ENCODE measurements at places on chromosomes 1 and 21.

- no peak for DNase-seq
These were observed 80.0 kb downstream of the NAV1 start for GRCh38 chr1:201618905-201619304.

DNA sequence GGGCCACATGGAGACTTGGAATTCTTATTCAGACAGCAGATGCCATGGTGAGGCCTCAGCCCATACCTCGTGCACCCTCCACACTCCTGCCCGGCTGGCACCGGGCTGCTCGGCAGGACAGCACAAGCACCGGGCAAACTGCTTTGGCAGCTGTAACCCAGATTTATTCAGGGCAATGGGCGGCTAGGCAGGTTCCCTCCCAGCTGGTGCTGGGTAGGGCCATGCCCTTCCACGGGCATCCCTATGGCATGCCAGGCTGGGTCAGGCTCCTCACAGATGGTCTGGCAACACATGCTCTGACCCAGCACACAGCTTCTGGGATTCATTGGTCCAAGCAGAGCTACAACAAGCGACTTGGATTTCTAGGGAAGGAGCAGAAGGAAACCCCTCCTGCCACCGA, 53.4 kb downstream of the ATP1A1 start:
- no peak for DNase-seq

GRCh38 chr1:215958841-215959240, 391.7 kb downstream of the KCTD3 start:
- DNase-seq, result no peak

DNA sequence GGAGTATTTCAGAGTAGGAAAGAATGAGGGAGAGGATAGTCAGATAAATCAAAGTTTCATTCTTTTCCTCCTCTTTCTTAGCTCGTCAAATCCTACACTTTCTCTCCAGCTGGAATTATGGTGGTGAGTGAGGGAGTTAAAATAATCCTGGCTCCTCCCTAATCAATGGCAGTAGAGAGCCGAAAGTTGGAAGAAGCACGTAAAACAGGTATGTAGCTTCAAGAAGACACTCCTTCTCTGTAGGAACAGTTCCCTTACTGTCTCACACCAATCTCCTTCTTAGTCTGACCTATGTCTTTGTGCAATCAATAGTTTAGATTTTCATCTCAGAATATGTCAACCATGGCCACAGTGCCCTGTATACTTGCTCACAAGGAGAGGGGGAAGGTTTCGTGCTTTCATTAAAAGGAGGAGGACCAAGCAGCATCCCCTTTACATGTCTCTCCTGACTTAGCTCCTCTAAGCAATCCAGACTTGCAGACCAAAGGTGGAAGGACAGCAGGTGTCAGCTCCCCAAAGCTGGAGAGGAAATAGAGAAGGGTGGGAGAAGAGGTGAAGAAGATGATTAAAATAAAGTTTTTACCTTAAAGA, 878 bp downstream of the MINDY1 start:
- no peak for DNase-seq

DNA sequence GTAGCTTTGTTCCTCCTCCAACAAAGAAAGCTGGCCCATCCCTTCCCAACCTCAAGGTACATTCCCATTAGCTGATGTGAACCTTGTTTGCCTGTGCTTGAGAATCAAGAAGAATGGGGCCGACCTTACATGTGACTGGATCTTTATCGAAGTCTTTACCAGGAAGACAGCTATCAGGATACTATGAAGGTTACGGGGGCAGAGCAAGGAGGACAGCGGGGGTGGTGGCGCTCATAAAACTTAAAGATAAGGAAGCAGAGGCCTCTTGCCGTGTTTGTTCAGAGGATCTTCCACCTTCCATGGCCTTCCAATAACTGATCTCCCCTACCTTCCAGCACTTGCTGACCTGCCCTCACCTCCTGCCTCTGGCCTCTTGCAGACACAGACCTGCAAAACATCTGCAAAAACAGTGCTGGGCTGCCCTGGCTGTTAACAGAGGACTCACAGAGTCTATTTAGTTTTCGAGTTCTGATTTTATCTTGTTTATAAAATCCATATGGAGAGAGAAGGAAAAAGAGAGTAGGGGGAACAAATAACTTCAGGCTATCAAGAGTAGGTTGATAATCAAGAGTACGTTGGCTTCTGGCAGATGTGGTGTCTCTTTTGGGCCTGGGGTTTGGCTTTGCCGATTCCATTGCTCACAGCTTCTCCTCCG, 198.0 kb downstream of the HUNK start:
- DNase-seq, result no peak

DNA sequence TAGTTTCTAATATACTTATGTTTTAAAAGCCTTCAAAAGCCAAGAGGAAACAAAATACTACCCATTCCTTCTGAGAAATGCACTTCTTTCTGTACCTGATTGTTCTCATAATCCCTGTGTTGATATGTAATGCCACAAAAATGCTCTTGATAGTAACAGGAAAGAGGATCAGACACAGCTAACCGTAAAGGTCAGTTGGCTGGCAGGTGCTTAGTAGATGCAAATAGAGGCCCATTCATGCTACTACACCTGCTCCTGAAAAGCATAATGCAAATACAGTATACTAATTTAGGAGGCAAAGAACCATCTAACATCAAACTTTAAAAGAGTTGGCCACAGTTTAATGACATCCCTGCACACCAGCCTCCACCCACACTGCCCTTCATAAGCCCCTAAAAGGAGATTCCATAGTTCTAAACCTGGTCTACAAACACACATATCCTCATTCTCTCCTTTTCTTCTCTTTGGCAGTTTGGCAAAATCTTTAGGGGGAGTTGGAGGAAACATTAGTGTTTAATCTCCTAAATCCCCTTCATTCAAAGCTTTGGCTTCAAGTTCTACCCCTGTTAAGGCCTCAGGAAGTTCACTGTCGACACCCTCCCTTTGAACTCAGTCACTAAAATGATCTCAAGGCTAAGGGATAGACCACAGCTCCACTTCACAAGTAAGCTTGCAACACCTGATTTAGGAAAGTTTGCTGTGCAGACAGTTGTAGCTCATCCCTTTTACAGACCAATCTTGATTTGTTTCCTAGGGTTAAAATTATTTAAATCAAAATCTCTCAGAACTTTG, 2.9 kb upstream of the CD46 start:
- no peak for DNase-seq

- DNase-seq, result no peak
These were observed 76.5 kb downstream of the LACTBL1 start for GRCh38 chr1:22896184-22896583.

DNA sequence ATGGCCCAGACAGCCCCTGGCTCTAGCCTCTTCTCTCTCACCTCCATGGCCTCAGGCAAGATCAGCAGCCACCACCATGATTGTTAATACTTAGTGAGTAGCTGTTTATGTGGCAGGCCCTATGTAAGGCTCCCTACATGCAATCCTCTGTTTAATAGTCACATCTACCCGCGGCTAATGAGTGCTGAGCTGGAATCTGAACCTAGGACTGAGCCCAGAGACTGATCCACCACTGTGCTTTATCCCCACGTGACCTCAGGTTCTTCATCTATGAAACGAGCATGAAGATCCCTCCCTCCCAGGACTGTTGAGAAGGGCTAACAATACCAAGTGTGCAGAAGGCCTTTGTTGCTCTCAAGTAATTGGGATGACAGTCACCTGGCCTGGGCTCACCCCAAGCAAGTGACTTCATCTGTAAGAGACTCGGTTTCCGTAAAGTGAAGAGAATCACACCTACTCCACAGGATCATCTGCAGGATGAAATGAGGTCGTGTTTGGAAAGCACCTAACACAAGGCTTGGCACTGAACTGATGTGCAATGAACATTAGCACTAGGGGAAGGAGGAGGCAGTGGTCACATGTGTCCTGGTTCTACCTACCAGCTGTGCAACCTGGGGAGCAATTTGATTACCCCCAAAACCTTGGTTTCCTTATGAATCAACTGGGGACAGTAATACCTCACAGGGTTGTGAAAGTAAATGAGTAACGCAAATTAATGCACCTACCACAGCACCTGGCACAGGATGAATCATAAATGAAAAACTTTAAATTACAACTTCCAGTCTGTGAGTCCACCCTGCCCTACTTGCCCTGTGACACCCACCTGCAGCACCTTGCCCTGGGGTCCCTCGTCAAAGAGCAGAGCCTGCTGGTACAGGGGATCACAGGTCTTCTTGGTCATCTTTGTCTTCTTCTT, 37.2 kb downstream of the RIMS3 start:
- no peak for DNase-seq

DNA sequence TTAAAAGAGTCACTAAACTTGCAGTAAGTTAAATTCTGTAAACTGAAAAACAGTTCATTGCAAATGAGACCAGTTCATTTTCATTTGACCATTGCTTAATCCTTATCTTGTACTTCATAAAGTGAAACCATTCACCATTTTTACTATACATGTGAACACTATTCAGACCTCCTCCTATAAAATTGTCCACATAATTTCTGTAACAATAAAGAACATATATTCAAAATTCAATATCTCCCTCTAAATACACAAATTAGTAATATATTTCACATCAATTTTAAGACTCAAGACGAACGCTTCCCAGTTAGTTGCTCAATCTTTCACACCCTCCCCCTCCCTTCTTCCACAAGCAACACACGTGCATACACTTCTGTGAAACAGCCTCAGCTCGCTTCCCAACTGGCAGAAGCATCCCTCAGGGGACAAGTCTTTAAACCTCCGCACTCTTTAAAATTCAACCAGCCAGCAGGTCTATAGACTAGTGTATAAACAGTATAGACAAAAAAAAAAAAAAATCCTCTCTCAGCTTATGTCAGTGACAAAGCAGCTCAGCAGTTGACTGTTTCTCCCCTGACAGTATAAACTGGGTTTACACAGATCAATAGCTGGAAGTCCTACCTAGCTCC, 99.6 kb downstream of the DENND1B start:
- no peak for DNase-seq

DNA sequence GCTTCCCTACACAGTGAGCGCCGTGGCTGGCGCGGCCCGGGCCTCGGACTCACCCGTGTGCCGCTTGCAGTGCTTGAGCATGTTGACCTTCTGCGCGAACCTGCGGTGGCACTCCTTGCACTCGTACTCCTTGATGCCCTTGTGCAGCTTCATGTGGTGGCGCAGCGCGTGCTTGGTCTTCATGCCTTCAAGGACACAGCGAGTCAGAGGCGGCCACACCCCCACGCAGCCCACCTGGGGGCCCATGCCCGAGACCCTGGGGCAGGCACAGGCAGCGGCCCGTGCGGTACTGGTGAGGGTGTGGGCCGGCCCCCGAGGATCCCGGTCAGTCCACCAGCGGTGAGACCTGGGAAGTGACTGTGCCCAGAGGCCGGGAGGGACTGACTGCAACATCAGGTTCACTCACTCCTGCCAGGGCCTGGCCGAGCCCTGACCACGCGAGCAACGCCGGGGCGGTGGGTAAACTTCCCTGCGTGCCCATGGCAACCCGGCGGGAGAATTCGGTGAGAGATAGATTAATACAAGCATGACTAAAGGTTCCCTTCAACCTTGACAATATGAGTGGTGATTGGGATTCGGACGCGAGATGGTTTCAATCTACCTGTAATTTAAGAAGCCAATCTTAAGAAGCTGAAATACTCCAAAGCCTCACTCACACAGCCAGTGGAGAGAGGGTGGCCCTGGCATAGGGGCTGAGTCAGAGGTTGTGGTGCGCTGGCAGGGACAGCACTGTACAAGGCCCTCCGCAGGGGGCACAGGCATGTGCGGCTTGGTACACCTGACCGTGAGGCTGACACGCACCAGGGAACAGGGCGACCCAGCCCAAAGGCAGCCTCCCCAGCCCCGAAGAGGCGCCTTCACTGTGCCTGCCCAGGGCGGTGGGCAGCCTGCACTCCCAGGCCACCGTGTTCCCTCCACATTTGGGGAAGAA, 49.1 kb upstream of the RIPK4 start:
- no peak for DNase-seq

- DNase-seq, result no peak
These were observed 163.6 kb upstream of the ARHGEF16 start for GRCh38 chr1:3290915-3291314.

DNA sequence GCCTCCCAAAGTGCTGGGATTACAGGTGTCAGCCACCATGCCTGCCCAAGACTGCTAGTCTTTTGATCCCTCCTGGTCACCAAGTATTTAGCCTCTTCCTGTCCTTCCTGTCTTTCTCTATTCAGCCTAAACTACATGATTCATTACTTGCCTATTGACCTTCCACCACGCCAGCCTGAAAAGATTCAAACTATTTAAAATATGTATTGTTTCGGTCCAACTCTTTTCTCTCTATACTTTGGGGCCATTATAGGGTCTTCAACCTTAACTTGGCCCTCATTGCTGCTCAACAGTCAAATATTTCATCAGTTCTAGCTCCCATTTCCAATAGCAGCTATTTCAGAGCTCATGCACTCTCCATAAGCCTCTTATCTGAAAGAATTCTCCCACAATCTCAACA, 153.0 kb downstream of the TNFSF18 start:
- DNase-seq, result no peak

DNA sequence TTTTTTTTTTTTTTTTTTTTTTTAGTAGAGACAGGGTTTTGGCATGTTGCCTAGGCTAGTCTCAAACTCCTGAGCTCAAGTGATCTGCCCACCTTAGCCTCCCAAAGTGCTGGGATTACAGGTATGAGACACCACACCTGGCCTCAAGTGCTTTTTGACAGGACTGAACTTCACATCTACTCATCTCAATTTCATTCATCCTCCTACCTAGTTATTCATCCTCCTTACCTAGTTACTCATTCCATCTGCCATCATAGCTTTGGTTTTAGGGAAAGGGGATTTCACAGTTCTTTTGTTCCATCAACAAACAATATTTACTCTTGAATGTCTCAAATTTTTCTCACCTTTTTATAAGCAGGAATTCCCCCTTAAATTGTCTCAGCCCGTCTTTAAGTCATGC, 38.6 kb upstream of the RALGPS2 start:
- no peak for DNase-seq

GRCh38 chr1:174405219-174405618, 42.5 kb upstream of the GPR52 start:
- no peak for DNase-seq

GRCh38 chr1:106406114-106406513, 650.4 kb upstream of the PRMT6 start:
- no peak for DNase-seq

GRCh38 chr1:99003581-99004253, 944 bp downstream of the PLPPR5 start:
- no peak for DNase-seq

DNA sequence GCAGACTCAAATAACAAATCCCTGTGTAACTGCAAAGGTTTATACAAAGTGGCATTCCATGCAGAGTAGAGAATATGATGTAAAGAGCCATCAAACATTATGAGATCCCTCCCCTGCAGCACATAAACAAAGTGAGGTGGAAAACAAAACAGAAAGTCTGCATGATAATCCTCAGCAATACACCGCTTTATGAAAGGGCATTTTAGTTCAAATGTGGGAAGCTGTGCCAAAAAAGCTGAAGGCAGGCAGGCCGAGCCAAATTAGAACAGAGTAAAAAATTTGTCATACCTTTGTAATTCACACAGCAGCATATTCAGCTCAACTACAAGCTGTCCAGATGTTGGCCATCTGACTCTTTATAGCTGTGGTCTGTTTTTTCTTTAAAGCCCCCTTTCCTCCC, 113.5 kb downstream of the LHX9 start:
- DNase-seq, result no peak

- DNase-seq, result peak; percentile 20
These were observed 132.4 kb downstream of the MAP3K21 start for GRCh38 chr1:233459968-233460367.

All from thyroid gland (tissue), 4 donors.